Amniotic stem cell (primary cell): ENCODE measurements at places on chromosomes 16 and 17.

- DNase-seq = no peak
These were observed 1.4 kb downstream of the DHX33 start for GRCh38 chr17:5467416-5467815.

DNA sequence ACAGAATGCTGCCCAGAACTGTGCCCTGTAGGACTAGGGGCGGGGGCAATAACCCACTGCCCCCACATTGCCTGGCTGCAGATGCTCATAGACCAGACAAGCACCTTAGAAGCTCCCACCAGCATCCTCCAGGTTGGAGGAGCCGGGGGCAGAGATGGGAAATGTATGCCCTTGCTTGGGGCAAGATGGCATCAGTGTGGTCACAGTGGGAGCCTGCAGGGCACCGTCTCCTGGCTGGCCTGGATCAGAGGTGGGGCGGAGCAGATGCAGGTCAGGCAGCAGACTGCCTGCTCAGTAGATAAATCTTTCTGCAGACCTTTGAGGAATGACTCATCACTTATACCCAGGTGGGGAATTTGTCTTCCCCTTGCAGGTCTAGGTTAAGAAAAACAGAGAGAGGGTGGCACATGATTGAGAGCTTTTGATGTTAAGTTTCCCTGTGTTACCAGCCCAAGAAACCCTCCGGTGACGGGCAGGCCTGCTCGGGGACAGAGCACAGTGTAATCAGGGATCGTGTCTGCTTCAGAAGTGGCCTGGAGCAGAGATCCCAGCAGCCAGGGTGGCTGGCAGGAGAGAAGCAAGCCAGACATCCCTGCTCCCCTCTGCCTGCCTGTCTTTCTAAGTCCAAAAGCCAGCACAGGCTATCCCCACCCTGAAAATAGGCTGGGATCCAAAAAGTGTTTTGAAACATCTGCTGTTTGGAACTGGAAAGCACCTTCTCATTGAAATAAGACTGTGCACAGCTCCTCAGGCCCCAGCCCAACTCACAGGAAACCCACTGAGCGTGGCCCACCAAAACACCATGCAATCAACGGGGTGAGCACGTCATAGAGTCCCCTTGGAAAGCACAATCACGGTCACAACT, 50.7 kb upstream of the RPL38 start:
- DNase-seq = no peak

GRCh38 chr17:32954477-32954876, 26.5 kb downstream of the TMEM98 start:
- DNase-seq = no peak

GRCh38 chr16:64276646-64277045, 845.2 kb downstream of the CDH11 start:
- no peak for DNase-seq

DNA sequence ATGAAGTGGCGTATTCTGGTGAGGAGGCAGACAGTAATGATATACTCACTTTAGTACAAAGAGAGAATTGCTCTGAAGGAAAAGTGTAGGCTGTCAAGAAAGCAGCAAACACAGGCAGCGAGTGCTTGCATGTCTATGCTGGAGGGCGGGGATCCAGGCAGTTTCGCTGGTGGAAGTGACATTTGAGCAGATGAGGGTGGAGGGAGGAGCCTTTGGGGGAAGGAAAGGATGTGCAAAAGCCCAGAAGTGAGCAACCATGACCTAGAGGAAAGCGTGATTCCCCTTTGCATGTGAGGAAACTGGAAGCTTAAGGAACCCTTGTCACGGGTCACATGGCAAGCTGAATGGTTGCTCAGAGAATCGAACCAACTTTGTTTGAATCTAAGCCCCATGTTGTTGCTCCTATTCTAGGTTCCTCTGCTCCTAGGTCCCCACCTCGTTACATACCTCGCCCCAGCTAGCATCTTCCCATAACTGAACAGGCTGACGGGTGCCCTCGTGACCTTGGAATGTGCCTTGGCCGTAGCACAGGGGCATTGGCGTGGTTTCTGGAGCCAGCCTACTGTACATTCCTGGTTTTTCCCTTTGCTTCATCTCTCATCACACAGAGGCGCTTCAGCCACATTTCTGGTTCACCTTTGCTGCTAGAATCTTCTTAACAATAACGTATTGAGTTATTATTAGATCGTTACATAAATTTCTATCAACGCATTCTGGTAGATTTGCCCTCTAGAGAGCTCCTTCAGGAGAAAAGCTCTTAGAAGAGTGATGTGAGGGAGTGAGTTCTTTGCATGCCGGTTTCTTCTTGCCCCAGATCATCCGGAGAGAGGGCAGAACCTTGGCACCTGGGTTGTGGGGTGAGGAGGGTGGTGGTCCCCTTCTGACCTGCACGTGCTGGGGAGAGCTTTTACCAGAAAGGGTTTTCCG, 191.8 kb downstream of the SNX29 start:
- no peak for DNase-seq

DNA sequence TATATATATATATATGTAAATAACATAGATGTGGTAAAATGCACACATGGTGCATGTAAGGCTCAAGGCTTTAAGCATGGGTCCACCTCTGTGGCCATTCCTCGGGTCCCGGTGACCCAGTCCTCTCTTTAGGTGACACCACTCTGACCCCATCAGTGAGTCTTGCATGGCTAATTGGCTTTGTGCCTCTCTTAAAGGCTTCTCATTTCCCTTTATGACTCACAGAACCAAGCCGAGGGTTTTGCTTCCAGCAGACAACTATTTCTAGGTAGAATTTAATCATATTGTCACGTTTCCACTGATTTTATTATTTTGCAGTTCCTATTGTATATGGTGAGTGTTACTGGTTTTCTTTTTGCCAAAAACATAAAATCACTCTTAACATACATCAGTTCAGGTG, 59.7 kb downstream of the PLCG2 start:
- no peak for DNase-seq

DNA sequence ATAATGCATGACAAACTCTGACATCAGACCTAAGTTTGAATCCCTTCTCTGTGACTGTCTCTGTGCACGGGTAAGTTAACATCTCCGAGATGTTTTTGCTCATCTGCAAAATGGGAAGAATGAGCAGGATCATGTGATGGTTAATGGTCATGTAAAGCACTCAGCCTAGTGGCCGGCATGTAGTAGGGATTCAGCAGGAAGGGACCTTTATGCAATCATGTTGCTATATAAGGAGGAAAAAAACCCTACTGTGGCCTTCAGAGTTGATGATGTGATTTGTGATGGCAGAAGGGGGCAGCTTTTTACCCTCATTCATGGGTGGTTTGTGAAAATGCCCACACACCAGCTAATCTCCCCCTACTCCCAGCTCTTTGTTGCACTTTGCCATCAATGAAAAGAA, 24.1 kb downstream of the CLEC16A start:
- no peak for DNase-seq

GRCh38 chr17:55318081-55318480, 53.3 kb downstream of the HLF start:
- no peak for DNase-seq

DNA sequence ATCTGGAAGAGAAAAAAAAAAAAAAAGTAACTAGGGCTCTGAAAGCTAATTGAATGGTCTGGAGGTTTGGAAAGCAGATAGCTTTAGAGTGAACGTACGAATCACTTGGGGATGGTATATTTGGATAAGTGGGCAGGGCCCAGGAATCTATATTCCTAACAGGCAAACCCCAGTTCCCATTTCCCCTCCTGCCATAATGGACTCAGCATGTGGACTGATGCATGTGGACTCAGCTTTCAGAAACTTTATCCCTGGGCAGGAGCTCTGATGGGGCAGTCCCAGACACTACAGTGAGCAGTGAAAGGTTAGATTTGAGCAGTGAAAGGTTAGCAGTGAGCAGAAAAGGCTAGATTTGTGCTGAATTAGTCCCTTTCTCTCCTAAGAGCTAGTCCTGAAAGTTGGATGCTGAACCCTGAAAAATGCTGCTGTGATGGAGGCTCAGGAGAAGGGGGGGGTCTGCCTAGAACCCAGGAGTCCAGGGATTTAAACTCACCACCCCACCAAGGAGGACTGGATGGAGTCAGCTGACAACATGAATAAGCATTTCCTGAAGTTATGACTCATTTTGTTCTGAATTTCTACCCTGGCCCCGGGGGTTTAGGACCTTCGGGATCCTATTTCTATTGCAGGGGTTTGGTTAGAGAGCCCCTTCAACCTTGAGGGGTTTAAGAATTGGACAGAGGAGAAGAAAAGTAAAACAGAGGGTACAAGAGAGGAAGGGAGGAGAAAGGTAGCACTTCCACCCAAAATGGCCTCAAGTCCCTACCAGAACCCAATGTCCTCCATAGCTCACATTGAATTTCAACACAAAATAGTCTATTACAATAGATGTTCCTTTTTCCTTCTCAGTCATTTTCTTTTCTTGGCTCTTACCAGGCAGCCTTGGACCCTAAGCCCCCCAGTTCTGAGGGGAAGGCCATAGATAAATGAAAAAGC, 10.3 kb upstream of the FZD2 start:
- DNase-seq = no peak

GRCh38 chr16:51807551-51807950, 656.5 kb upstream of the SALL1 start:
- no peak for DNase-seq

DNA sequence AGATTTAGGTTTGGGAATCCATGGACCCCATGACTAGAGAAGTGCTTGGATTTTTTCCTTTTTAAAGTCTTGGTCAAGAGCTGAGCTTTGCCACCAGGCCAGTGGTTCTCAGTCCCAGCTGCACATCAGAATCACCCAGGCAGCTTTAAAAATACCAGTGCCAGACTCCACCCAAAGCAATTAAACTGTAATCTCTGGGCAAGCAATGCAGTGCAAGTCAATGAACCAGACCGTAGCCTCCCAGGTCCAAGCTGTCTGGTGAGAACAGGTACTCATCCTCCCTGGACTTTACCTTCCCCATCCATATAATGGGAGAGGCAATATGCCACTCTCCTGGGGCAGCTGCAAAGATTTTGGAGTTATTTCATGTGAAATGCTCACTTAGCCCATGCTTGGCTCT, 223.1 kb upstream of the CDH5 start:
- DNase-seq = no peak

DNA sequence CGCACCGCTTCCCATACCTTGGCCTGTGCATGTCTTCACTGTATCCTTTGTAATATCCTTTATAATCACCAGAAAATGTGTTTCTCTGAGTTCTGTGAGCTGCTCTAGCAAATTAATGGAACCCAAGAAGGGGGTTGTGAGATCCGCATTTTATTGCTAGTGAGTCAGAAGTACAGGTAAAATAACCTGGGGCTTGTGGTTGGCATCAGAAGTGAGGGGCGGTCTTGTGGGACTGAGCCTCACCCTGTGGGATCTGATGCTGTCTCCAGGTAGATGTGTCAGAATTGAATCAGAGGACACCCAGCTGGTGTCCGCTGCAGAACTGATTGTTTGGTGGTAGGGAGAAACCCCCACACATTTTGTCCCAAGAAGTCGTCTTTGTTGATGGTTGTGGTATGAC, 382.4 kb downstream of the SNX29 start:
- no peak for DNase-seq

DNA sequence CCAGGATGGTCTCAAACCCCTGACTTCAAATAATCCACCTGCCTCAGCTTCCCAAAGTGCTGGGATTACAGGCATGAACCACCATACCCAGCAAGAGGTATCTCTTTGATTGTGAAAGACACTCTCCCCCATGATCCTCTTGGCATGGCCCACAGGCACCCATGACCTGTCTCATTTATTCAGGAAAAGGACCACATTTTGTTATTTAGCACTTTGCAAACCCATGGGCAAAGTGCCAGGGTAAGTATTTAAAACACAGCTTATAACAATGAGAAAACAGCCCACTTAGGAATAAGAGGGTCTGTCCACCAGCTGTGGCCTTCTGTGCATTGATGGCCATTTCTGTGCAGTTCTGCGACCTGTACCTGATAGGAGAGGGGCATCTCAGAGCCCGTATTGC, 12.8 kb upstream of the AKTIP start:
- no peak for DNase-seq
